ENCODE measurements at places on chromosomes 6 and 20.
A peak's percentile ranks its signal among the peaks of the same experiment; 100 is the strongest.

- DNase-seq, result no peak
Observed at GRCh38 chr6:3426091-3426926, 30.5 kb downstream of the SLC22A23 start.

DNA sequence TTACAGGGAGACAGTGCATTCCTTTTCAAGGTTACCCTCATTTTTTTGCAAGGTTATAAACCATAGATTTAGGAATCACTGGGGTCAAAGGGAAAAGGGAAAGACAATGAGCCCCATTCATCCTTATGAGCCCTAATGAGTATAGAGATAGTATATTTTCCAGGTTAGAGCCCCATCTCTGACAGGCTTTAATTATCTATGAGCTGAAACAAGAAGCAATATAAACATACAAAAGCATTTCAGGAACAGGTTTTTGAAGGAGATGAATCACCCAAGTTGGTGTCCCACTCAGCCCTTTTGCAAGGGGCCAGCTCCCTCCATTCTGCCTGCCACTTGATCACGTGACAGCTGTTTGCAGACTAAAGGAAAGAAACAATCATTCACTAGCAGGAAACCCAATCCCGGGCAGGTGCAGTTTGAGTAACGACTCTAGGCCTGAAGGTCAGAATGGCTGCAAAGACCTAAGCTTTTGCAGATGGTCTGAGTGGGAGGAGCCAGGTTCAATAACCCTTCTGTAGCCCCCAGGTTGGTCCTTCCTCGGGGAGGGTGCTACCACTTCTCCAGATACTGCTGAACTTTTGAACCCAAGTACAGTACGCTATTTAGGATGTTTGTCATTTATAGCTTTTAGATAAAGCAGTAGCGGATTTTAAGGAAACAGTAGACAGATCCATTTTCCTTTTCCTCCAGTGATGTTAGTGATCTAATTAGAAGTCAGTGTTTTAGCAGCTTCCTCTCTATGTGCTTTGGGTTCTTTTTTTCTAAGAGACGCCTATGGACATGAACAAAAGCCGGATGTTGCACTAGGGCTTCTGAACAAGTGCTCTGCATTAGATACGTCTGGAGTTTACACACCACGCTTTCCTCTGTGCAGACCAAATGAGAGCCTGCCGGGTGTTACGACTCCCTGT is 253.2 kb downstream of the SOX4 start:
- no peak for DNase-seq

- DNase-seq, result peak; percentile 50
Observed at GRCh38 chr20:14559612-14560011, 222.2 kb upstream of the FLRT3 start.

DNA sequence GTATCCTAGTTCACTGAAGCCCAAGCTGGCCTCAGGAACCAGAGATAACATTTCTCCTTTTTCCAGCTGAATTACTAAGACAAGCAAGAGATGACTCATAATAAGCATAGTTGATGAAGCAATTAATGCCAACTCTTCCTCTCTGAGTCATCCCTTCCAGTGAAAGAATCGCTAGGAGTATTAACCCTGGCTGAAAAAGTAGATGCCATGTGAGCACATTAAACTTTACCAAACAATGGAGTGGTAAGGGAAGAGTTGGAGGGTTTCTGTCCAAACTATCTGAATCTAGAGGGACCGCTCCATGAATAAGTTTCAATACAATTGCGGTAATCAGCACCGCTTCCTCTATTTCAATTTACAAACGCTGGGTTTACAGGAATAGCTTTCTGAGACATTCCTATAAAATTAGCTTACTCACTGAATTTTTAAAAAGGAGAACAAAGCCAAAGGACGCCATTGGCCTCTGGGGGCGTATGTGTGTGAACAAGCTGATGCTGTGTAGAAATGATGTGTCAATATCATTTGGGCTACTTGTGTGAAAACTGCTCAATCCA is 48.3 kb downstream of the ATXN1 start:
- peak; percentile 93 for DNase-seq

GRCh38 chr6:10144772-10145171 is 270.1 kb downstream of the TFAP2A start:
- no peak for DNase-seq
